ENCODE measurements at places on chromosomes 6 and 20. TPM values are rescaled to one million over a fixed set of nuclear protein-coding genes. Genes with fewer than 3 reads are reported as not detected.

DNA sequence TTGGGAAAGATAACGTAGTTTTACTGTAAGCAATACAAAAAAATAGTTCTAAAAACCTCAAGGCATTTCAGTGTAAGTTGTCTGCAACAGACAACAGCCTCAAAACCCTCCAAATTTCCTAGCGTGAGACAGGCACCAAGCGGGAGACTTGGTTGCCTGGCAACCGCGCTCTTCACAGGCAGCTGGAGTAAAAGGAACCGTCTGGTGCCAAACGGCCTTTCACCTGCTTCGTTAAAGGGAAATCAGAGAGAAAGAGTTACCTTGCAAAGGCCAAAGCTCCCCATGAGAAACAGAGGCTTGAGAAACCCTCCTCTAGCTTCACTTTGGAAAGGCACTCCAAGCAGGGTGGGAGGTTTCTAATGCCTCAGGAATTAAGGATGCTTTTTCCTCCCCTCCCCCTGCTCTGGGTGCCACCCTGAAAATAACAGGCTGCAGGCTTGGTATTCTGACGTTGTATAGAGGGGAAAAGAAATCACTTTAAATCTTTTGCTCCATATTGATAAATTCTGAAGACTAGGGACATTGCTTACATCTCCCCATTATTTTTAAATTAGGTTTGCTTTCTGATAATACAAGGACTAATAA is 129.7 kb upstream of the UFL1 start:
- peak; percentile 74 for DNase-seq

GRCh38 chr6:168193816-168194721 is 115.1 kb upstream of the FRMD1 start:
- DNase-seq = no peak

- no peak for DNase-seq
Measured at GRCh38 chr6:85452441-85452881, 2.6 kb downstream of the NT5E start.

DNA sequence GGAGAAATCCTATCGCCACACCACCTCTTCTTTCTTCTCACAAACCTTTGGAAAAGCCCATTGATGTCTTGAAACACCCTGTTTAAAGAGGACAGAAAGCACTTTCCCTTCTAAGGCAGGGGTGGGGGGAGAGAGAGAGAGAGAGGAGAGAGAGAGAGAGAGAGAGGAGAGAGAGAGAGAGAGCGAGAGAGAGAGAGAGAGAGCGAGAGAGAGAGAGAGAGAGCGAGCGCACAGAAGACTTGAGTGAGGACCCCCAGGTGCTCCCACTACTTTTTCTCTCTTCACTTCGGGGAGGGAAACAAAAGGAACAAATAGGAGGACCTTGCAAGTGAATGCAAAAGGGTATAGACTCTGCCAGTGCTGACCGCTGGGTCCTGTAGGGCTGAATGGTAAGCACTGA is 52.4 kb downstream of the TIAM2 start:
- no peak for DNase-seq

DNA sequence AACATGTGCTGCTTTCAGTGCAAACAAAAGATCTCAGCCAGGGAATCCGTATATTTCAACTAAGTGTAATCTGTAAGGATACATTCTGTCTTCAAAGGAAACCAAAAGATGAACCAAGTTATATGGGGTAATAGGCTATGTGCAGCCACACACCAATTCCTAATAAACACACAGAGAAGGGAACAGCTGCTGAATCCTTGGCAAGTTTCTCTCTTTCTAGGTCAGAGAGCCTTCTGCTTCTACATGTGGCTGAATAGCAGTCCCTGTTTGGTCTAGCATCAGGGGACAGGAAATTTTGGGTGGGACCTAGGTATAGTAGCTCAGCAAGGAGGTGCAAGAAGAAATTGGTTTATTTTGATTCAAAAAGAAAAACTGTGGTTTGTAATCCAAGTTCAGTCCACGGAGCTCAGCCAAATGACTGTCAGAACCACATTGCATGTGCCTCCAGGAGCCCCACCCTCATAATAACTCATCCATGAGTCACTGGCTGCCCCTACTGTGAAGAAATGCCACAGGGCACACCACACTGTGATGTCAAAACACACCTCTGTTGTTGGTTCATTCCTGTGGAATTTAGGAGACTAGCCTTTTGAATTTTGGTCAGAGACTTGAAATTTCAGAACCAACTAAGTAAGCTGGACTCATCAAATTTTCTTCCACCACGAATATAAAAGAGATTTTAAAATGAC is 21.1 kb downstream of the SPTLC3 start:
- DNase-seq = peak; percentile 10

DNA sequence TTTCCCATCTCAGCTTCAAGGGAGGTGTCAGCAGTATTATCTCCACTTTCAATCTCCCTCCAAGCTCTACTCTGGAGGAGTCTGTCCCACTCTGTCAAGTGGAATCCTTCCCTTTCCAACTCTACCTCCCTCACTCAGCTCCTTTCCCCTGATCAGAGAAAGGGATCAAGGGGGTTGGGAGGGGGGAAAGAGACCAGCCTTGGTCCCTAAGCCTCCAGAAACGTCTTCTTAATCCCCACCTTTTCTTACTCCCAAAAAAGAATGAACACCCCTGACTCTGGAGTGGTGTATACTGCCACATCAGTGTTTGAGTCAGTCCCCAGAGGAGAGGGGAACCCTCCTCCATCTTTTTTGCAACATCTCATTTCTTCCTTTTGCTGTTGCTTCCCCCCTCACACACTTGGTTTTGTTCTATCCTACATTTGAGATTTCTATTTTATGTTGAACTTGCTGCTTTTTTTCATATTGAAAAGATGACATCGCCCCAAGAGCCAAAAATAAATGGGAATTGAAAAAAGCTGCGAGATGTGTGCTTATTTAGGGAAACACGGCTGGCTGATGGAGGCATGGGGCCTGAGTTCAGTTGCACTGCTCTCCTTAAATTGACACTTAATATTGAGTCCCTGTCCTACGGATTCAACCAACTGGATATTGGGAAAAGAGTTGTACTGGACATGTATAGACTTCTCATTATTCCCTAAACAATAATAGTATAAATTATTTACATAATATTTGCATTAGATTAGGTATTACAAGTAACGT is 4.9 kb downstream of the TUBB start:
- DNase-seq = no peak

DNA sequence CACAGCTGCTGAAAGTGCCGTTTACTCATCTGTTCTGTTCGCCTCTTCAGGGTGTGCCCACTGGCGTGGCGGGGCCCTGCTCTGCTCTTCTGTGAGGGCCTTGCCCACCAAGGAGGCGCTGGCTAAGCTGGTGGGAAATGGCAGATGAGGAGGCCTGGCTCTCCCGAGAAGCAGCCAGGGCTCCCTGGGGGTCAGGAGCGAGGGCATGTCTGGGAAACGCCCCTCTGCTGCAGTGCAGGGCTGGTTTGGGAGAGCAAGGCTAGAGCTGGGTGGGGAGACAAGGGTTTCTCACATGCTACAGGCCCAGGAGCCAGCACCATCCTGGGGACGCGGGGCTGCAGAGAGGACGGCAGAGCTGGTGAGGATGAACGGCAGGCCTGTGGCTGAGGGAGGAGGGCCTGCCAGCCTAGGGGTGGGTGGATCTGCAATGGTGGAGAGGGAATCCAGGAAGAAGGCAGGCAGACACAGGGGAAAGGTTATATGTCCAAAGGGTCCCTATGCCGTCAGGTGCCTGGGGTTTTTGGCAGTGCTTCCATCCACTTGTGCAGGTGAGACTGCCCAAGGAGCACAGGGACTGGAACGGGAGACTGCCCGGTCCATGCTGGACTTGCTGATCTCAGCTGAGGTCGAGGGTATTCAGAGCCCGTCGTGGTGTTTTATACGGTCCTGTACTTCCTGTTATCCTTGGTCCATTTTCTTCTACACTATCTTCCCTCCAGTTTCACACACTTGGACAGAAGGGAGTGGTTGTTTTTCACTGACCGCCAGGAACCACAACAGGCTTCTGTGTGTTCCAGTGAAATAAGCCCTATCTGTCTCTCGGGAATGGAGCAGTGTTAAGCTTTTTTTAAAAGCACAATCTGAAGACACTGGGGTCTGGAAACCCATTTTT is 119.2 kb downstream of the SYCP2 start:
- no peak for DNase-seq

DNA sequence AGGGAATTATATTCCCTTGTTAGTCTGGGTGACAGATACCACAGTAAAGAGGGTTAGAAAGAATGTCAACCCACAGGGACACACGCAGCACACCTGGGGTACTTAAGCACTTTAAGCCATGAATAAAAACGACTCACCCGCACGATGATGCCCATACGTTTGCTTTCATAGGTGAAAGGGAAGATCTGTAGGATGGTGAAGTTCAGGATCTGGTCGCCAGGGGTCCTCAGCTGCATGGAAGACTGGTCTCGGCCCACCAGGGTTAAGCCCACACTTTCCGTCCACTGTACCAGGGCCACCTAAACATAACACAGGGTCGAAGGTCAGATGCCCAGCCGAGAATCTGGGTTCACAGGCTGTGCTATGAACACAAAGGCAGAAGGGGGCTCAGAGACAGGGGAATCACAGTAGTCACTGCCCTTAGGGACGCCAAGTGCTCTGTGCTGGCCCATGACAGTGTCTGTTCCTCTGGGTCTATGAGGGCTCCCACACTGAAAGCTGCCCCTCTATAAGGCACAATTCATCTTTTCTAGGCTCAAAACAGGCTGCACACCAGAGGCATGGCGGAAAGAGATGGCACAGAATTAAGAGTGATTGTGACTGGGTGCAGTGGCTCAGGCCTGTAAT is 96.8 kb upstream of the NFATC2 start:
- DNase-seq = peak; percentile 52

DNA sequence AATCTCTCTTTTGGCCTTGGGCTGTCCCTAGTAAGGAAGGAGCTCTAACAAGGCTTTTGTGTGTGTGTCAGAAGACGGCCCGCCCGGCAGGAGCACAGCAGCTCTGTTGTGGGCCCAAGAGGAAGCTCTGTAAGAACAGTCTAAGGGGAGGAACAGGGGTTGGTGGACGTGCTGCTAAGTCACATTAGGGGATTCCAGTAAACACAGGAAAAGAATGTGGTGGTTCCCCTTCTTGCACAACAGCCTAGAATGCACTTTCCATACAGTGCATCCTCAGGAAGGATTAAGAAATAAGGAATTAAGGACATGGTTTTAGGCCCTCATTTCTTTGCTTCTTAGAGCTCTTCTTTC is 114.5 kb downstream of the RNF144B start:
- DNase-seq = no peak

- DNase-seq = no peak
Measured at GRCh38 chr6:38755207-38755606, 40.1 kb downstream of the DNAH8 start.

DNA sequence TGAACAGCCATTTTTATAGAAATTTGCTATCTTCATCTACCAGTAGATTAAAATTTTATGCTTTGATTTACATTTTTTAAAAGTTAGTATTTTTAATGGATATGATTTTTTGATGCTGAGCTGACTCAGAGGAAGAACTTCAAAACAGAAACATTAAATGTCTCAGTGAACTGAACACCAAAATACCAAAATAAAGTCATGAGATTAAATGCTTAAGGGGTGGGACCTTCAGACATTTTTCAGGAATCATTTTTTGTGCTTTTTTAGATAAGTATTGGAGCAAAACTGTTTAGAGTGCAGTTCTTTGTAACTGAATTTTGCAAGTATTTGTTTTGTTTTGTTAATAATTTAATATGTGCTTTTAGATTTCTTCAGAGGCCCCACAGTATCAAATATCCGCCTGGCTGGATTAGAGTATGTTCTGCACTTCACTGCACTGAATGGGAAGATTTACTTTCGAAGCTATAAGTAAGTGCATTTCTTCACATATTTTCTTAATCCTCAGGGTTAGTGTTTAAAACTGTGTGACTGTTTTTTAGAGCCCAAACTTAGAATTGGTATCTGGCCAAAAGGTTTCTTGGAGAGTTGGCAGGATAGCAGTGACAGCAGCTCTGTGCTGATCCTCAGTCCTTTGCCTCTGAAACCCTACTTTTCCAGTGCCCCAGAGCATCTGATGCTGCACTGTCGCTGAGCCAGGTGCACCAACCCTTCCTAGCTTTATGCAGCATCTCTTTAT is 33.7 kb downstream of the RPF2 start:
- no peak for DNase-seq

GRCh38 chr20:48052475-48052835 is 267.2 kb upstream of the SULF2 start:
- DNase-seq = no peak

- peak; percentile 88 for DNase-seq
Measured at GRCh38 chr6:30678964-30679726, 6.3 kb upstream of the DHX16 start.

GRCh38 chr6:44561832-44562665 is 174.5 kb downstream of the CDC5L start:
- DNase-seq = no peak

DNA sequence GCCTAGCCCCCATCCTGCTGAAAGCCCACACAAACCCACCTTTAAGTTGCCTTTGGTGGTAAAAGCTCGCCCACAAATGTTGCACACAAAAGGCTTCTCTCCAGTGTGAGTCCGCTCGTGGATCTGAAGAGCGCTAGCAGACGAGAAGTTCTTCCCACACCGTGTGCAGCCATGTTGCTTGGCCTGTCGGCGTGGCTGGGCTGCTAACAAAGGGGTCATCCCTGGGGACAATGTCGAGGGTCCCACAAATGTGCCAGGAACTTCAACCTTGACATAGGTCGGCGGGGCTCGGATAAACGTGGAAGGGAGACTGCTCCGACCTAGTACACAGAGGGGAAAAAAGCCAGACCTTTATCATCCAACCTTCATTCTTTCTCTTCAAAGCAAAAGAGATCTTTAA is 13.5 kb downstream of the SALL4 start:
- no peak for DNase-seq

DNA sequence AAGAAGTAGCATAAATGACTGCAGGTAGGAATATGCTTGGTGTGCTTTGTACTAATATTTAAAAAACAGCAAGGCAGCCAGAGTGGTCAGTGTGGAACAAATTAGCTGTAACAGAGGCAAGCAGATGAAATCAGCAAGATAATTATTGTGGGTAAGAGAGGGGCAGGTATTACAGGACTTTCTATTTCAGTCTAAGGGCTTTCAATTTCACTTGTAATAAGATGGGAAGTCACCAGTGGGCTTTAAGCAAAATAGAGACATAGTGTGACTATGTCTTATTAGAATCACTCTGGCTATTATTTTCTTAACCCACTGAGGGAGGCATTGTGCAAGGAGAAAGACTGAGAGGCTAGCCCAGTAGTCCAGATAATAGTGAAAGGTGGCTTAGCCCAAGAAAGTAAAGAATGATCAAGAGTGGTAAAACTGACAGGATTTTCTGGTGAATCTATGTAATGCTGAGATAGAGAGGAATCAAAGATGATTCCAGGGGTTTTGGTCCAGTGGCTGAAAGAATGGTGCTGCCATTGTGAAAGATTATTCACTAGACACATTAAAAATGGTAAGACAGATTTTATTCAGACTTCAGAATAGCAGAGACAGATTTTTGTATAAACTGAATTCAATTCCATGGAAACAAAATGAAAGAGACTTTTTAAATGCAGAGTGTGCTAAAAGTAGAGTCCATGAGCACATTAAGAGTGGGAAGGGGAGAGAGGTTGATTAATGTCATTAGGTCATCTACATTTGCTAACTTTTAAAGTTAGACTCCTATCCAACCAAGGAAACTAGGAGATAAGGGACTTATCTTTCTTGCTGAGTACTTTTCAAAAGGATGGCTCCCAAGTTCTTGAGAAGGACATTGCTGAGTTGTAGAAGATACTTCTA is 1136.0 kb downstream of the HACE1 start:
- DNase-seq = no peak

- DNase-seq = no peak
Measured at GRCh38 chr6:85368631-85369030, 81.3 kb upstream of the NT5E start.

Gene CD93
- 53.8 TPM for total RNA-seq

Gene COL11A2
- total RNA-seq = 2.3 TPM

Measured in thyroid gland (tissue), 4 donors.